HepG2 (cell line): ENCODE measurements at places on chromosomes 3 and 15.

GRCh38 chr3:48661501-48662144 is 1.1 kb downstream of the CELSR3 start:
- DNase-seq = peak; percentile 52
- no peaks in the 10 kb centered on the region for H3K27me3 ChIP-seq
- H3K4me3 ChIP-seq = peak overlapping the region; percentile 77
- peaks cover 21% of the 10 kb centered on the region for H3K4me1 ChIP-seq

- H3K4me1 ChIP-seq = no peaks in the 10 kb centered on the region
- H3K27me3 ChIP-seq = no peaks in the 10 kb centered on the region
- no peak overlapping the region for H3K27ac ChIP-seq
- H3K4me3 ChIP-seq = no peak overlapping the region
- DNase-seq = no peak
- no peaks in the 10 kb centered on the region for H3K36me3 ChIP-seq
Observed at GRCh38 chr3:153290268-153291015, 128.4 kb downstream of the RAP2B start.

GRCh38 chr15:58551764-58552504 is 120.1 kb downstream of the LIPC start:
- H3K27me3 ChIP-seq = no peaks in the 10 kb centered on the region
- H3K36me3 ChIP-seq = no peaks in the 10 kb centered on the region
- peak overlapping the region; percentile 74 for H3K27ac ChIP-seq
- peaks cover 41% of the 10 kb centered on the region for H3K4me1 ChIP-seq
- DNase-seq = peak; percentile 94

DNA sequence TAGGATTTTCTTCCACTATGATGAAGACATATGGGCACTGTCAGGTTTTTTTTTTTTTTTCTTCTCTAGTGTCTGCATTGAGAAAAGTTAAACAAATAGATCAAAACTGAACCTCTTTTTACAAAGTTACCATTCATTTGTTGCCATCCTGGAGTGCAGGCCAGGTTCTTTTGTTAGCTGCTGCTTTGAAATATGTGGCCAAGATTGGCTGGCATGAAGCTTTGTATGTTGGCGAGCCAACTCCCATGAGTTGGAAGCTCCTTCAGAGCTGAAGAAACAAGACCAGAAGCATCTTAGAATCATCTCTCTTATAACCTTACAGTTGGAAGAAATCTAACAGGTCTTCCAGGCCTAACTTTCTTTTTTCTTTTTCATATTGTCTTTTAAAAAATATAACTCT is 346.5 kb downstream of the THSD4 start:
- H3K27me3 ChIP-seq = no peaks in the 10 kb centered on the region
- no peak overlapping the region for H3K27ac ChIP-seq
- peaks cover 22% of the 10 kb centered on the region for H3K4me1 ChIP-seq
- no peak for DNase-seq

DNA sequence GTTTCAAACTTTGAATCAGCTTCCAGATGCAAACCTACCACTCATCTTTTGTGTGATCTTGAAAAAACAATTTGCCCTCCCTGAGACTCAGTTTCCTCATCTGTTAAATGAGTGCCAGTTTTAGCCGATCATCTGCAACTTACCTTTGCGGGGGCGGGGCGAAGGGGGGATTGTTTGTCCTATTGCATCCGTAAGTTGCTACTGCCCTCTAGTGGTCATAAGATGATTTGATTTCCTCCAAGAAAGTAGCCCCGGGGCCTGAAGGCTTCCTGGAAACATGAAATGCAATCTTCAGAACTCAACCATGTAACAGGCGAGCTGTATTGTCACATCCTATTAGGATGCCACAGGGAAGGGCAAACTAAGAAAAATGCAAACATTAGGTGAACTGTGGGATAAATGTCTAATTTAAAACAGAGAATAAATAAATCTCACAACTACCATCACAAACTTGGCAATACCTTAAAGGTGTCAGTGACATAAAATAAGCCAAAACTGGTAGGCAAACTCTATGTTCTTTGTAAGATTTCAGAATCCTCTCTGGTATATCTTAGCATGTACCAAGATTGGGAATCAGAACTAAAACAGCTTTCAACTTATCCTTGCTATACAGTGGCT is 63.5 kb upstream of the CLDN18 start:
- H3K27ac ChIP-seq = no peak overlapping the region
- no peaks in the 10 kb centered on the region for H3K36me3 ChIP-seq
- DNase-seq = peak; percentile 62

DNA sequence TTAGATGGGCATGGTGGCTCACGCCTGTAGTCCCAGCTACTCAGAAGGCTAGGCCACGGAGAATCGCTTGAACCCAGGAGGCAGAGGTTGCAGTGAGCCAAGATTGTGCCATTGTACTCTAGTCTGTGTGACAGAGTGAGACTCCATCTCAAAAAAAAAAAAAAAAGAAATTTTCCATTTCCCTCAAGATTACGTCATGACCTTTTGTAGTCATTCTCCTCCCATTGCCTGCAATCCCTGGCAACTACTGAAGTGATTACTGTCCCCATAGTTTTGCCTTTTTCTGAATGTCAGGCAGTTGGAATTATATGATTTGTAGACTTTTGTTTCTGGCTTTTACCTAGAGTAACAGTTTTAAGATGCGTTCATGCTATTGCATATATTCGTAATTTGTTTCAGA is 28.0 kb downstream of the WDR76 start:
- H3K4me3 ChIP-seq = no peak overlapping the region
- H3K36me3 ChIP-seq = no peaks in the 10 kb centered on the region; the same call in 1 of the 3 replicates
- no peak overlapping the region for H3K27ac ChIP-seq
- no peak for DNase-seq
- H3K27me3 ChIP-seq = no peaks in the 10 kb centered on the region

DNA sequence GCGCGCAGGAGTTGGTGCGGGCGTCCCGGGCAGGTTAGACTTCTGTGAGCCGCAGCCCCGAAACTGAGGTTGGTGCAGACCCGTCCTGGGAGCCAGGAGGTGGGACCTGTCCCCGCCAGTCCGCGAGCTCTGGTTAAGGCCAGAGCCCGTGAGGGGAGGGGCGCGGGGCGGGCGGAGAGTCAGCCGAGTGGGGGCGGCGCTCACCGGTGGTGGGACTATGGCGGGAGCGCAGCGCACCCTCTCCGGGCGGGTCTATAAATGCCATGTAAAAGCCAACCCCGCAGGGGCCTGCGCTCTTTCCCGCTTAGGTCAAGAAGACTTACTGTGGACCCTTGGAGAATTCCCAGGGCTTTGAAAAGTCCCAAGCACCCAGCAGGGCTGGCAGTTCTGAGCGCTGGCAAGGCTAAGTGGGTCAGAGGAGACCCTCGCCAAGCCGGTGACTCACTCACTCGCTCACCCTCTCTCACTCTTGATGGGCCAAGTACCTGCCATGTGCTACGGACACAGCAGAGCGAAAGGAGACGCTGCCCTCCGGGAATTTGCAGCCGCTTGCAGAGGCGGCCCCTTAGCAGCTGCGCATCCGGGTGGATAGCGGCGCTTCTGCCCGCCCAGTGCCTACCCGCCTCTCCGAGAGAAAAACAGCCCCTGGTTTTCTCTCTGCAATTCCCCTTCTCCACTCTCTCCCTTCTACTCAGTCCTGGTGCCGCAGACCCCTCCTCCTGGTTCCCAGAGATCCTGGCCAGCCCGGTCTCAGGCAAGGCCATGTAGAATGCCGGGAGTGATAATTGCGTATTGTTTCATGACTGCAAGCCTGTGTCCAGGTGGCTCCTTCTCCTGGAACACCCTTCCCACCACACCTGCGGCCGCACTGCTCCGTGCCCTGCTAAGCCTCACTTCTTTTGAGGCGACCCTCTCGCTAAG is at the start of gene ALDH1L1:
Gene ALDH1L1, minus strand, starts transcription at position 110 of the 921 bp plus-strand sequence. CDS start 19,607 bp downstream, outside the sequence.
- H3K36me3 ChIP-seq = no peaks in the 10 kb centered on the region
- H3K4me3 ChIP-seq = peak within 1 kb of the TSS; percentile 81
- peaks cover 74% of the 10 kb centered on the region for H3K4me1 ChIP-seq
- H3K27me3 ChIP-seq = no peaks in the 10 kb centered on the region

DNA sequence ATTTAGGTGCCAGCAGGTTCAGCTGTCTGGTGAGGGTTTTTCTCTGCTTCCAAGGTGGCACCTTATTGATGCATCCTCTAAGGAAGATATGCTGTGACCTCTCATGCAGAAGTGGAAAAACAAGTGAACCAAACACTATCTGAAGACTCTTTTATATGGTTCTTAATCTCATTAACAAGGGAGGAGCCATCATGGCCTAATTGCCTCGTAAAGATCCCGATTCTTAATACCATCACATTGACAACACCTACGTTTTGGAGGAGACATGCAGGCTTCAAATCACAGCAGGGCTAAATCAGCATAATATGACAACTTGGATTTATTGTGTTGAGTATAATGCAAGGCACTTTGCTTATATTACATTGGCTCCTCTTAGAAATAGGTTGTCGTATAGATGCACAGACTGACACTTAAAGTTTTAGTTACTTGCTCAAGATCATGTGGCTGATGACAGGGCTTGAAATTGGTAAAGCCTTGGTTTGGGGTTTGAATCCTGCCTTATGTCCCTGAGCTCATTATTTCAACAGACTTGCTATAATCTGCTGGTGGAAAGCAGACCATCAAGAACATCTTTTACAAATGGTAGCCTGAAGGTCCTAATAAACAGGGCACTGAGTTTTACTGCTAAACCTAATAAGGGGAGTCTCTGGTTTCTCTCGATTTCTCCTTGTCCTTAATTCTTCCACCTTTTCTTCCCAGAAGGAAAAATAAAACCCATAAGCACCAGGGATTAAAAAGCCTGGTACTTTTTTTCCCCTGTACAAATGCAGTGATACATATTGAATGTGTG is 88.2 kb downstream of the PTPRG start:
- peaks cover 14% of the 10 kb centered on the region for H3K4me1 ChIP-seq
- DNase-seq = no peak
- no peaks in the 10 kb centered on the region for H3K36me3 ChIP-seq
- no peak overlapping the region for H3K27ac ChIP-seq

- no peak overlapping the region for H3K27ac ChIP-seq
- H3K36me3 ChIP-seq = no peaks in the 10 kb centered on the region
- DNase-seq = no peak
- no peaks in the 10 kb centered on the region for H3K4me1 ChIP-seq
- no peak overlapping the region for H3K4me3 ChIP-seq
- 0 out of 3 replicates have a peak, but pooled peaks cover 4% of the 10 kb centered on the region for H3K27me3 ChIP-seq
Observed at GRCh38 chr3:78481050-78481449, 1286.7 kb downstream of the ROBO1 start.

- no peak overlapping the region for H3K27ac ChIP-seq
- no peaks in the 10 kb centered on the region for H3K4me1 ChIP-seq
- H3K36me3 ChIP-seq = no peaks in the 10 kb centered on the region
- no peak overlapping the region for H3K4me3 ChIP-seq
Observed at GRCh38 chr3:129984125-129984524, 9.6 kb downstream of the TRH start.

- no peaks in the 10 kb centered on the region for H3K27me3 ChIP-seq
- DNase-seq = peak; percentile 83
- no peak overlapping the region for H3K27ac ChIP-seq
- no peak overlapping the region for H3K4me3 ChIP-seq
- H3K4me1 ChIP-seq = peaks cover 26% of the 10 kb centered on the region
- peaks cover 1% of the 10 kb centered on the region for H3K36me3 ChIP-seq
Observed at GRCh38 chr3:52845157-52845556, 10.3 kb upstream of the MUSTN1 start.

DNA sequence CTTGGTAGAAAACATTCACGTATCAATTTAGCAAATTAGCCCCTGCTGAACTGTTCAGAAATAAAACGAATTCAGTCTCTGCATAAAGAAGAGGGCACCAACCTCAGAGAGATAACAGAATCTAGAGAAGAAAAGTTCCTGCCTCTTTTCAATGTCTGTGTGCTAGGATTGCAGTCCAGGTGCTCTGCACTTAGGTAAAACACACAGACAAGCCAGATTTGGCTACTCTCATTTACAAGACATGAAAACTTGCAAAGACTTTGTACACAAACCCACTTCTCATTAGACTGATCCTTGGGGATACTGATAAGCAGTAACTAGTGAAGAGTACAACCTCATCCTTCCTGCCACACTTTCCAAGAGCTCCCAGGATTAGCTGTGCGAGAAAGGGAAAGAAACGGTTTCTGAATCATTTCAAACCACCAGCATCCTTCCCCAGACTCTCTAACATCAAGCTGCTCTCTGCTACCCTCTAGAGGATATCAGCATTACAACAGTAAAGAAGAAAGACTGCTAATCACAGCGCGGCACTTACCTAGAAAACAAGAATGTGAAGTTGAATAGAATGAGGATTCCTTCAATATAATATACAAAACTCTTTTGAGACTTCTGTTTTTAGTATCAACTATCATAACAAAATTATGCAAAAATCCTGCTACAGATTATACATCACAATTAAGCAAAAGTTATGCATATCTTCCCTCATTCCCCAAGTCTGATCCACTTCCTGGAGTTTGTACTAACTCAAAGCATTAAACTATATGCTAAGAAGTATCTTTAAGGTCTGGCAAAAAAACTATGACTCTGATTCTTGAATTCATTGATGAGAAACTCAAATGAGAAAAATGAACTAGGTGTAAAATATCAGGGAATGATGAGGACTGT is 306.4 kb downstream of the MAGI1 start:
- H3K27me3 ChIP-seq = no peaks in the 10 kb centered on the region
- no peak overlapping the region for H3K4me3 ChIP-seq
- H3K36me3 ChIP-seq = no peaks in the 10 kb centered on the region; the same call in none of the 2 replicates

DNA sequence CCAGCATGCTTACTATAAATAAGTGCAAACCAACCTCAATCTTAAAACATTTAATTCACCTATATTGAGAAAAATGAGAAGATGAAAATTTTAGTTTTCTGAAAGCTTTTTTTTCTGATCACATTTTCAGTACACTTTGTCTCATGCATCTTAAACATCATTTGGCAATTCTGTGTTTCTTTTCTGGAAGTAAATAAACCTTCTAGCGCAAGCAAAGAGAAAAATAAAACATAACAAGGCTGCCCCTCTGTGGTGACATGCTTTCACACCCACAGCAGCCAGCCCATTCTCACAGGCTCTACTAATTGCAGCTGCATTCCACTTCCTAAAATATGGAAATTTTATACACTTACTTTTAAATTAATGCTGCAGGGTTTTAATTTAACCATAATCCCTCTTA is 90.1 kb downstream of the NEK10 start:
- H3K4me3 ChIP-seq = no peak overlapping the region
- H3K27me3 ChIP-seq = no peaks in the 10 kb centered on the region
- H3K27ac ChIP-seq = no peak overlapping the region
- peaks cover 53% of the 10 kb centered on the region for H3K4me1 ChIP-seq

- no peaks in the 10 kb centered on the region for H3K36me3 ChIP-seq
- H3K27me3 ChIP-seq = no peaks in the 10 kb centered on the region
- H3K4me1 ChIP-seq = peaks cover 39% of the 10 kb centered on the region
- peak overlapping the region; percentile 71 for H3K4me3 ChIP-seq
Observed at GRCh38 chr3:114624571-114625181, 330.8 kb downstream of the TIGIT start.

GRCh38 chr3:193711964-193712598 is 119.1 kb downstream of the OPA1 start:
- H3K4me3 ChIP-seq = peak overlapping the region; percentile 26; the same call in 1 of the 2 replicates
- H3K27ac ChIP-seq = peak overlapping the region; percentile 86
- DNase-seq = peak; percentile 99

DNA sequence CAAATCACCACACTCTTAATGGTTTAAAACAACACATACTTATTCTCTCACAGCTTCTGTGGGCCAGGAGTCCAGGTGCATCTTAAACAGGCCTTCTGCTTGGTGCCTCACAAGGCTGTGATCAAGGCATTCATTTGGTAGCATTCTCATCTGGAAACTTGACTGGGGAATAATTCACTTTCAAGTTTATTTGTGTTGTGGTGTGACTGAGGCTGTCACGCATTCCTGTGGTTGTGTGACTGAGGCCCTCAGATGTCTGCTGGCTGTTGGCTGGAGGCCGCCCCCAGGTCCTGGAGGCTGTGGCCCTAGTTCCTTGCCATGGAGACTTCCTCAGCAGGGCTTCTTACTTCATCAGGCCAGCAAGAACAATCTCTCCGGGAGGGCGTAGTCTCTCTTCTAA is 16.9 kb upstream of the FAM3D start:
- H3K4me3 ChIP-seq = no peak overlapping the region
- H3K4me1 ChIP-seq = no peaks in the 10 kb centered on the region
- no peak for DNase-seq
- no peaks in the 10 kb centered on the region for H3K27me3 ChIP-seq
- no peak overlapping the region for H3K27ac ChIP-seq
- H3K36me3 ChIP-seq = no peaks in the 10 kb centered on the region
